Occipital lobe (tissue), 3 donors: ENCODE measurements at places on chromosomes 13 and 19. TPM values are rescaled to one million over a fixed set of nuclear protein-coding genes. Genes with fewer than 3 reads are reported as not detected.

DNA sequence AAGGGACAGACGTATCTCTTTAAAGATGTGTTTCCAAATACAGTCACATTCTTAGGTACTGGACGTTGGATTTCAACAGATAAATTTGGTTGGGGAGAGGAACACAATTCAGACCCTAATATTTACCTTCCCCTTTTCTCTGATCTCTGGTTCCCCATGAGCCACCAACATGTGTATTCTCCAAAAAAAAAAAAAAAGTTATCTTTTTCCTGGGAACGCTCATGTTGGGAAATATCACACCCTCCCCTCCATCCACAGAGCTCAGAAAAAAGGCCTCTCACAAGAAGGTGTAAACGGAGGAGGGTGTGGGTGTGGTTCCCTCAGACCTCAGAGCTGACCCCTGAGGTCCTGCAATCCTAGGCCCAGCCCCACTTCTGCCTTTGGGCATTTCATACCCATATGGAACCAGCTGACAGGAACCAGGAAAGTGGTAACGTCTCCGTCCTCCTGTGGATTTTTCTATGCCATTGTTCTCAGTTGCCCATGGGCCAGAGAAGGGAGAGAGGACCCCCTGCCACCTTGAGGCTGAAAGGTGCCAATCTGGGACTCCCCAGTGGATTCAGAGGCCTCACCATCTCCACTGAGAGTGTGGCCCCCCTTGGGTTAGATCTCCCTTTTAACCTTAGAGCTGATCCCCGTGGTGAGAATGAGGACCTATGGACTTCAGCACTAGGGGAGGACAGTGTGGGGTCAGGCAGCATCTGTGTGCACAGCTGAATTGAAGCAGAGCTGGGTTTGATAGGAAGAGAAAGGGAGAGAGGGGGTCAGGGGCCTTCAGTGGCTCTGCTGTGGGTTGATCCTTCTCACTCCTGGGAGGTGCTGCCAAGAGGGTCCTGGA is 8.4 kb upstream of the SIGLEC12 start:
- DNase-seq = no peak

- no peak for DNase-seq
Measured at GRCh38 chr13:89673789-89674311, 1673.6 kb upstream of the MIR17HG start.

GRCh38 chr19:35052599-35053190 is 11.2 kb downstream of the HPN start:
- DNase-seq = no peak

DNA sequence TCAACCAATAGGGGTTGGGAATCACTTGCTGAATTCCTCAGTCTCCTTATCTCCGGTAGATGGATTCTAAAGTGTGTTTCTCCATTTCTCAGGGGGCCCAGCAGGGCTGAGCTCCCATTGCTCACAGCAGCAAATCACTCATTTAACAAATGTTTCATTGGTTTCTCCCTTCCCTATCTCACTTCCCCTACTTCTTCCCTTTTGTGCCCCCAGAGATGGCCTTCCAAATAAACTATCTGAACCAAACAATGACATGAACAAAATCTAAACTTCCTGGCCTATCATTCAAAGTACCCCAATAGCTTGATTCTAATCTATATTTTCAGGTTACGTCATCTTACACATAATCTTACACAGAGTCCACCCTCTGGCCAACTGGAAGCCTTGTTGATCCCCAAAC is 60.4 kb downstream of the DLEU7 start:
- DNase-seq = no peak

DNA sequence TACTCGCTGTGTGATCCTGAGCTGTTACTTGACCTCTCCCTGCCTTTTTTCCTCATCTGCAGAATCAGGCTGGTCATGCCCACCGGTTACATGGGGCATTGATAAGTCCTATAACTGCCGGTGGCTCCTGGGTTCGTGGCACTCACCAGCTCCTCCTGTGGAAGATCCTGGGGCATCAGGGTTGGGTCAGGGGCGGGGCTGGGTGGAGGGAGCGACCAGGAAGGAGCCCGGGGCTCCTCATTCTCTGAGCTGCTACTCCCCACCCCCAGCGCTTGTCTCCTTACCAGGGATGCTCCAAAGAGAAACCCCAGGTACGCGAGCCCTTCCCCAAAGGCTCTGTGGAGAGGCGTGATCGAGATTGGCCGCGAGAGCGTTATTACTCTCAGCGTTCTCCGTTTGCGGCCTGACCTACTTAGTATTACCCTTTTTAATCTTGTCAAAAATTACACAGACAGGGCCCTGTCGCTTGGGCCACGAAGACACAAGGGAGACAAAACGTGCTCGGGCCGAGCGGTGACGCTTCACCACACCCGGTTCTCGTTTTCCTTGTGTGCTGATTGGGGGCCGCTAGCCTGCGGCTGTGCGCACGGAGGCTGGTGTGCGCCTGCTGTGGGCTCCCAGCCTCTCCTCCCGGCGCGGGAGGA is 10.7 kb downstream of the HDGFL2 start:
- DNase-seq = no peak

DNA sequence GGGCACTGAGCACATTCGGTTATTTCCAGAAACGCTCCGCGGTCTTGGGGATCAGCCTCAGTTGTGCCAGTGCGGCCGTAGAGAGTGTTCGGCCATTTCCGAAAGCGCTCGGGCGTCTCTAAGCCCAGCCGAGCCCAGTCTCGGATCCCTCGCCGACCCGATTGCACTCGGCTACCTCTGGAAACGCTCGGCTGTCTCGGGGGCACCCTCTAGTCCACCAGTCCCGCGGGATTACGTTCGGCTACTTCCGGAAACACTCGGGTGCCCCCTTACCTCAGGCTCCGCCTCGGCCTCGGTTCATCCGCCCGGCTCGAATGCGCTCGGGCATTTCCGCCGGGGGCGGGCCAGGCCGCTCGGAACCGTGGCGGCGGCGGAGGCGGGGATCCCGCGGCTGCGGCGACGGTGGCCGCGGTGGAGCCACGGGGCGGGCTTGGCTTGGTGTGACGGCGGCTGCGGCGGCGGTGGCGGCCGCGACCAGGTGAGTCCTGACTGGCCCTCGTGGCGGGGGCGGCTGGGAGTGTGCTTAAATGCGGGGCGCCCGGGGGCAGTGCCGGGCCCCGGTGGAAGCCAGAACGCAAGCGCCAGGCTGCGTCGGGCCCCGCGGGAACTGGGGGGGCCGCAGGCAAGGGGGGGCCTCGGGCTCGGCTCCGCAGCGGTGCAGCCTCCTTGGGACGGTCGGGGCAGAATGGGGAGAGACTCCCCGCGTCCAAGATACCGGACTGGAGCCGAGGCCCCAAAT is at the start of gene PIK3R2:
TSS of gene PIK3R2 (plus strand) at position 347 of the 739 bp plus-strand sequence. CDS start 2,717 bp downstream, outside the sequence.
- peak; percentile 97 for DNase-seq

DNA sequence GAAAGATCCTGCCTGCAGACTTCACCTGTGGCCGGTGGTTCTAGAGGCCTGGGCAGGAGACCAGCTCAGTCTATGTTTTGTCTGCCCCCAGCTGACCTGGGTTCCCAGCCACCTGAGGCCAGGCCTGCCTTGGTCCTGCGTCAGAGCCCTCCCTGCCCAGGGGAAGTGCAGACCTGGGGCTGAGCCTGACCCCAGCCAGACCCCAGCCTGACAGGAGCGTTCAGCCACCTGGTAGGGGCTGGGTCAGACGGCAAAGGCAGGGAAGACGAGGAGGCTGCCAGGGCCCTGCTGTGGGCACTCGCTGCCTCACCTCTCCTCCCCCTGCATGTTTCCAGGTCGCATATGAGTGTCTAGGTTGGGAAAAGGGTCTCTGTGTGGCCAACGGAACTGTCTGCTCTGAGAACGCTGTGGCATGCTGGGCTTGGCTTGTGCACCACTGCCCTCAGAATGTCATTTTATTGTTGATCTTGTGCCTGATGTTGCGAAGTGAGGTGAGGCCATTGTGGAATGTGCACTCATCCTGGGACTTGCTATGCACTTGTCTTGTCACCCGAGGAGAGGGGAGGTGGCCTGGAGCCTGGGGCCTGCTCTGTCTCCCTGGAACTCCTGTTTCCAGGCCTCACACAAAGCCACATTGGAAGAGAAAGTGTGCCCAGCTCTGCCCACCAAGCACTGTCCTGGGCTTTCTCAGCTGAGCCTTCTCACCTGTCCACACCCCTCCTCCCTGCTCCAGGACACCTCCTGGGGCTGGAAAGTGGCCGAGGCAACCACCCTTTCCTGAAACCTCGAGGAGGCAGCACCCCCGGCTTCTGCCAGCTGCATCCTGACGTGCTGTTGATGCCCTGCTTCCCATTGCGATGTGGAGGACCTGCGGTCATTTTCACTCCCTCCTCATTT is 15.2 kb upstream of the MCF2L start:
- no peak for DNase-seq

DNA sequence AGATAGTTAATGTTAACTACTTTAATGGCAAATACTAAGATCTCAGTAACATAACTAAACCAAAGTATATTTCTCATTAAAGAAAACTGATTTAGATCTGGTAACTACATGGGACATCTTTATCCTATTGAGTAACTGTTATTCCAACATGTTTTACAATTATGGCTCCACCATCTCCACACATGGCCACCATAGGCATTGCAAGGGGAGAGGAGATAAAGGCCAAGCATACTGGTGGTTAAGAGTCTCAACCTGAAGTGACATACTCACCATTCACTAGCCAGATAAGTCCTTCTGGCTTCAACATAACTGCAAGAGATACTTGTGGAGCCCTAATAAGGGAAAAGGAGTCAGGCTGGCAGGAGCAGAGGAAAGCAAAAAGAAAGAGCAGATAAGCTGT is 1586.4 kb upstream of the SPRY2 start:
- no peak for DNase-seq

DNA sequence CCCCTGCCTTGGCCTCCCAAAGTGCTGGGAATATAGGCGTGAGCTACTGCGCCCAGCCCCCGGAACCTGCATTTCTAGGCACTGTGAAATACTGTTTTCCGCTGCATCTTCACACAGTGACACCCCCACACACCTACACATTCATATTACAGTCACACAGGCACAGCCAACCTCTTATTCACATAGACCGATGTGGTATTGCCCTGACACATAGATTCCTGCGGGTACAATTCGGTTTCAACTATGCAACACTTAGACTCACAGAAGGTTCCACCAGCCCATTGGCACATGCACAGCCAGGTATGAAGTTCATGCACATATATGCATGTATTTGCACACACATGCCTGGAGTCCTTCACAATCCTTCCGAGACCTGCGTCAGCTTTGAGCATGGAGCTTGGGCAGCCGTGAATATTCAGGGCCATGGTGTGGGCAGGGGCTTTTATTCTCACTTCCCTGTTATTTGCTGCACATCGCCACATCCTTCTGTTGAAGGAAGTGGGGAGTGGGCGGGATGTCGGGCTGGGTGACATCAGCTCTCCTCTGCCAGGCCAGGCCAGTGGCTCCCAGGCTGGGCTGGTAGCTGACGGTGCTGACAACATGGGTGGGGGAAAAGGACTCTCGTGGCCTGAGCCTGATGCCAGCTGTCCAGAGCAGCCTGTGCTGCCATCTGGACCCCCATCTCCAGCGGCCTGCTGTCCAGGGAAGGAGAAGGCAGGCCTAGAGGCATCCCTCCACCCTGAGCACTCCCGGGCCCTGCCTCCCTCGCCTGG is 5.4 kb upstream of the CDC37 start:
- DNase-seq = no peak

GRCh38 chr19:38596057-38596981 is 21.4 kb downstream of the MAP4K1 start:
- DNase-seq = peak; percentile 11

GRCh38 chr19:12596927-12597548 is 13.6 kb downstream of the ZNF490 start:
- DNase-seq = no peak

GRCh38 chr13:112136095-112136494 is 69.1 kb downstream of the SOX1 start:
- no peak for DNase-seq

DNA sequence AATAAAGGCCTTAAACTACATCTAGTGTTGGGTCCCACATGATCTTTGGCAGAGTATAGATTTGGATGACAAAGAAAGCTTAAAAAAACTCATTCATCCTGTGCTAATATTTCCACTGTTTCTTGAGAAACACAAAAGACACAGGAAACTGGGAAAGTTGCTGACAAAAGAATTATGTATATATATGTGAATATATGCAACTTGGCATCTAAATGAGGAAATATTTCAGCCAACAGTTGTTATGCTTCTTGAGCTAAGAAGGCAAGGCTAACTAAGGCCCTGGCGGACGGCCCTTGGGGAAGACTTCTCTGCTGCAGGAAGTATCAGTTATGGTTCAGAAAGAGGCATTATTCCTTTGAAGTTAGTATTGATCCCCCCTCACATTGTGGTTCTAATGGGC is 491.8 kb downstream of the DIAPH3 start:
- no peak for DNase-seq

DNA sequence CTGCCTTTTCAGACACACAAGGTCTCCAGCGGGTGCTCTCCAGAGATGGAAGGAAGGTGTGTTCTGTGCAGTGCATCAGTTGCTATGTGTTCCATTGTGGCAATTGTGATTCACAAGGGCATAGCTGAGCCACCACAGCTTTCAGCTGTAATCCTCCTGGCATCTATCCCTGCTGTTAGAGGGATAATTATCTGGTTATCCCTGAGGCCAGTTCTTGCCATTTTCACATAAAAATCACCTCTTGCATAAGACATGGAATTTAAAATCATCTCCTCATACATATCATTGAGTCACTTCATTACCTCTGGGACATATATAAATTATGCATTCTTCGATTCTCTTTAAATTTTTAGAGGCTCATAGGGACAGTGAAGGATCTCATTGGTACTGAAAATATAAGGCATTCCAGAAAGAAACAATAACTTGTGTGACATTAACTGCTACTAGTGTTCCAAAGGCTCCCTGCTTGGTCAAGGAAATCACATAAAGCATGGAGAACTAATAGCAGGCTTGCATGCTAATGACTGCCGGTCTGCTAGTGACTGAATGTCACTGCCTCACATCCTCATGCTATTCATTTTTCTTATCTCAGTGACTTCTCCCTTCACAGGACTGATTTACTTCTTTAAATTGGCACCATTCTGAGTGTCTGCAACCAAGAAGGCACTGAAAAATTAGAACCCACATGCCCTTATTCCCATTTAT is 214.0 kb downstream of the ENOX1 start:
- DNase-seq = no peak

GRCh38 chr13:87459419-87459818 is 211.8 kb upstream of the SLITRK5 start:
- no peak for DNase-seq

GRCh38 chr19:58218899-58219298 is 9.8 kb upstream of the ZNF544 start:
- DNase-seq = no peak

- DNase-seq = no peak
Measured at GRCh38 chr13:112722433-112723263, 32.8 kb downstream of the ATP11A start.

GRCh38 chr19:36771261-36772231 is 1.1 kb downstream of the ZNF850 start:
- no peak for DNase-seq

- no peak for DNase-seq
Measured at GRCh38 chr13:92173254-92173653, 774.8 kb downstream of the GPC5 start.

DNA sequence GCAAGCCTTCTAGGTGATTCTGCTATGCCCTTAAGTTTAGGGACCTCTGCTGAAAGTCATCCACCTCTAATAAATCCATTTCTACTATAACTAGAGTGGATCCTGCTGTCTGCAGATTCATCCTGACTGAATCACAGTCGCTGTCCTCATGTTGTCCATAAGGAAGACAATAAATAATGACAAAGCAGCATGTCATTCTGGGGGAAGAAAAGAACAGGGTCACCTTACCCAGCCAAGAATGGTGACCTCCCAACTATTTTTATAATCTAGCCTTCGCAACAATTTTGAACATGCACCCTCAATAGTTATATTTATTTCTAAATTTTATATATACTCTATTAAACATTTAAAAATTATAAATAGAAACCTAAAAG is 45.0 kb upstream of the UBE2L5 start:
- no peak for DNase-seq

The ZNF491 gene
- 12.9 TPM for total RNA-seq

The MAB21L1 gene
- 0.94 TPM for total RNA-seq

The LYPD3 gene
- not detected for total RNA-seq

The ZNF284 gene
- total RNA-seq = 8.3 TPM

The IZUMO1 gene
- 0.16 TPM for total RNA-seq

The SPRED3 gene
- total RNA-seq = 1.4 TPM
